ENCODE measurements at places on chromosomes 16 and 17. TPM values are rescaled to one million over a fixed set of nuclear protein-coding genes. Genes with fewer than 3 reads are reported as not detected.

DNA sequence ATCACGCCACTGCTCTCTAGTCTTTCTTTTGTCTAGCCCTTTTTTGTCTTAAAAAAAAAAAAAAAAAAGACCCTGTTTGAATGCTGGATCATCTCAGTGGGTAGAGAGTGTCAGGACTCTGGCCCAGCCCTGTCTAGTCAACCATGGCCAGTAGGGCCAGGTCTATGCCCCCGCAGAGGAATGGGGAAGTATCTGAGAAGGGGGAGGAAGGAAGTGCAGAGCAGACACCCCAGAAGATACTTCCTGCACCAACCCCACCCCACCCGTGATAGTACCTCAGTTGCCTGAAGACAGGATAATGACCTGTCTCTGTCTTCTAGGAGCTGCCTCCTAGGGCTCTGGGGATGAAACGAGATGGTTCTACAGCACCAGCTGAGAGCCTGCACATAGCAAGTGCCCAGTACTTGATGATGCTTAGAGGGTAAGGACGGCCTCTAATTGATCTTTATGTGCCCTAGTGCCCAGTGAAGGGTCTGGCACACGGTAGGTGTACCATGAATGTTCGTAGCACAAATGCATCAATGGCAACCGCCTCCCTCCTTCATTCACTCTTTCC, 55.4 kb downstream of the ABAT start:
- ATAC-seq, result no peak

GRCh38 chr16:12122202-12122601, 145.7 kb downstream of the SNX29 start:
- no peak for ATAC-seq

- ATAC-seq, result no peak
Measured at GRCh38 chr17:28115046-28115445, 72.6 kb downstream of the NLK start.

Gene ANTKMT
- 22.4 TPM for total RNA-seq

- ATAC-seq, result no peak
Measured at GRCh38 chr17:69012895-69013805, 47.6 kb downstream of the ABCA9 start.

All from activated T-helper 17 cell treated with anti-CD3 and anti-CD28 coated beads, Interleukin-2, amount 50 U/mL, for 72 hours (primary cell).